ENCODE measurements at places on chromosomes 3 and 15. TPM values are rescaled to one million over a fixed set of nuclear protein-coding genes. Genes with fewer than 3 reads are reported as not detected.

GRCh38 chr15:59087731-59088130, 17.2 kb upstream of the CCNB2 start:
- DNase-seq: no peak

GRCh38 chr15:70324001-70324974, 226.6 kb upstream of the TLE3 start:
- DNase-seq: no peak

The CYP1A2 gene
- not detected for total RNA-seq

The P2RY12 gene
- total RNA-seq: 0.48 TPM

The MKRN3 gene
- 3.1 TPM for total RNA-seq

- DNase-seq: no peak
These were observed 891 bp upstream of the TOP2B start for GRCh38 chr3:25665315-25666280.

- no peak for DNase-seq
These were observed 7.7 kb downstream of the NR2F2 start for GRCh38 chr15:96338074-96338765.

The FBN1 gene
- 40.6 TPM for total RNA-seq

The SLC27A2 gene
- not detected for total RNA-seq

DNA sequence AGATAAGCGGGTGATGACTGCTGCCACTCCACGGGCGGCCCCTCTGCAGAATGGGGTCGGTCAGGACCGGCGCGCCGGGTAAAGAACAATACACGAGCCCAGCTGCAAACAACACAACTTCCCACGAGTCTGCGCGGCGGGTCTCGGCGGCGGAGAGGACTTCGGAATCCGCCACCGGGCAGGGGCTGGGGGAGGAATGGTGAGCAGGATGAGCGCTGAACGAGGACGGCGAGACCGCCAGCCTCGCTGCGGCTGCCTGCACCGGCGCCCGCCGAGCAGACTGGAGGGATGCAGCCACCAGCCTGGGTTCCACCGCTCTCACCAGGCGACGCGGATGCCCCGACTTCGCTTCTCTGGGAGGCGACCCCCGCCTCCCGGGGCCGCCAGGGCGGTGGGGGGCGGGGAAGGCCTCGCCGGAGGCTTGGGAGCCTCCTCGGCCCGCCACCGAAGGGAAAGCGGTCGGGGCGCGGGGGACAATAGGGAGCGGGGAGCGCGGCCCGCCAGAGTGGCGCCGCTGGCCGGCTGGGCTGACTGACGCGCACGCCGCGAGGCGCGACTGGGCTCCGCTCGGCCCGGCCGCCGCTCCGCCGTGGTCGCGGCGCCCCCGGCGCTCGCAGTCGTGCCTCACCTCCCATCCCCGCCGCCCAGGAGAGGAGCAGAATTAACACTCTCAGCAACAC, 515 bp downstream of the ADAM10 start:
- peak; percentile 49 for DNase-seq

The TF gene
- total RNA-seq: 2.8 TPM

- no peak for DNase-seq
These were observed 245.7 kb downstream of the XXYLT1 start for GRCh38 chr3:195025056-195025883.

GRCh38 chr15:68378595-68378994, 53.4 kb downstream of the ITGA11 start:
- DNase-seq: no peak

GRCh38 chr3:50388720-50389413, 29.5 kb upstream of the TMEM115 start:
- no peak for DNase-seq

DNA sequence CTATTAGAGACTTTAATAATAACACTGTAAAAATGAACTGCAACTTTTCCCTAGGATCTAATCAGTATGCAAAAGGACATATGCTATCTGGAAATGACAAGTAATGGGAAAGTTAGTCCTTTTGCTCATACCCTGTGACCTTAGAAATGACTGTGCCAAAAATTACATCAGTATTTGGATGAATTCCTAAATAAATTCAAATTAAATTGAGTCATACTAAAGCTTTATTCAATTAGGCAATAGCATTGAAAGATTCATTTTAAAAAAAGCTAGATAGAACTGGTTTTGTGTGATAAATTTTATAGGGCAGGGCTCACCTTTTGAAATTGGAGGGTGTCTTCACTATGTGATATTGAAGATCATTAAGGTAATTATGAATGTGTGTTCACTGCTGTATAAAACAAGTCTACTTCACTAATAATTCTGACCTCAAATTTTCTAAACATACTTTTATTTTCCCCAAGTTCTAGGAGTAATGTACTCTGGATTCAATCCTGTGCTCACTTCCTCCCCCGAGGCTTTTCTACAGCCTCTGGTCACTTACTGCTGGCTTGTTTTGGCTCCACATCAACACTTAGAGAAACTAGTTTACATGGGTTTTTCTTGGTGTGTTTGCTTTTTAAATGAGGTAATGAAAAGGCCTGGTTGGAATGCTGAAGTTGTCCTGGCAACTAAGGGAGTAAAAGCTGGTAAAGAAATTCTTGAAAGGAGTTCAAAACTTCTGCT, 44.4 kb upstream of the SPTSSB start:
- no peak for DNase-seq

The RTP2 gene
- total RNA-seq: 4.0 TPM

The IL5RA gene
- 0.19 TPM for total RNA-seq

The DISP2 gene
- total RNA-seq: 2.4 TPM

Measured in psoas muscle (tissue), 8 donors.